ENCODE measurements at places on chromosomes 1 and 21.
A peak's percentile ranks its signal among the peaks of the same experiment; 100 is the strongest.

- DNase-seq, result no peak
Measured at GRCh38 chr1:21633992-21634805, 35.0 kb downstream of the RAP1GAP start.

DNA sequence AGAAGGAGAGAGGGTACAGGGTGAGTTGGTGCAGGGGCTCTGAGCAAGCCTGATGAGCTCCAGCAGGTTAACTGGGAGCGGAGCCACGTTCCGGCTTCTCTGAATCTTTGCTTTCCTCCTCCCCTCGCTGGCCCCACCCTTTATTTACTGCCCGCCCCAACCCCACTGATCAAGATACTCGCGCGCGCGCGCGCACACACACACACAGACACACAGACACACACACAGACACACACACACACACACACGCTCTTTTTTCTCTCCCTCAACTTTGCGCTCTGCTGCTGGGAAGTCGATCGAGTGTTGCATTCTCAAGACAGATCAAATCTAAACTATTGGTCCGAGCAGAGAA lies at the start of gene GRIK1:
Gene GRIK1, minus strand, starts transcription at position 73 of the 352 bp plus-strand sequence.
- no peak for DNase-seq

- no peak for DNase-seq
Measured at GRCh38 chr1:220880726-220881506, 1.7 kb downstream of the HLX start.

GRCh38 chr1:232226197-232226712 lies 403.7 kb downstream of the SIPA1L2 start:
- peak; percentile 8 for DNase-seq

DNA sequence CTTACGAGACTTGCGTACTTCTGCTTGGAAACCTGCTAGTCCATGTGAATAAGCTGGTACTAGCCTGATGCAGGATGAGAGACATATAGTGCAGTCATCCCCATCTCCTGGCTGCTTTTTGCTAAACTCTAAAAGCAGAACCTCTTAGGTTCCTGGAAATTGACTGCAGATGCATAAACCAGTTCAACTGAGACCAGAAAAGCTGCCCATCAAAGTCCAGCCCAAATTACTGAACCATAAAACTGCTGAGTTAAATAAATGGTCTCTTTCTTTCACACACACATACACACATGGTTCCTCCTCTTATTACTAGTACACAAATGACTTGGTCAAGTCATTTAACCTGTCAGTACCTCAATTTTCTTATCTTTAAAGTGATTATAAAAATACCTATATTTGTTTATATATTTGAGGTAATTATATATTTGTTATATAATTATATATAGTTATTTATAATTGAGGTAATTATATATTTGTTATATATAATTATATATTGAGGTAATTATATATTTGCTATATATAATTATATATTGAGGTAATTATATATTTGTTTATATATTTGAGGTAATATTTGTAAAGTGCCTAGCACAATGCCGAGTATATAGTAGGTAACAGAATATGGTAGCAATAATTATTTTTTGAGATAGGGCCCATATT lies 25.2 kb upstream of the RABGAP1L start:
- no peak for DNase-seq

GRCh38 chr1:20358761-20359263 lies 68.1 kb downstream of the VWA5B1 start:
- no peak for DNase-seq

DNA sequence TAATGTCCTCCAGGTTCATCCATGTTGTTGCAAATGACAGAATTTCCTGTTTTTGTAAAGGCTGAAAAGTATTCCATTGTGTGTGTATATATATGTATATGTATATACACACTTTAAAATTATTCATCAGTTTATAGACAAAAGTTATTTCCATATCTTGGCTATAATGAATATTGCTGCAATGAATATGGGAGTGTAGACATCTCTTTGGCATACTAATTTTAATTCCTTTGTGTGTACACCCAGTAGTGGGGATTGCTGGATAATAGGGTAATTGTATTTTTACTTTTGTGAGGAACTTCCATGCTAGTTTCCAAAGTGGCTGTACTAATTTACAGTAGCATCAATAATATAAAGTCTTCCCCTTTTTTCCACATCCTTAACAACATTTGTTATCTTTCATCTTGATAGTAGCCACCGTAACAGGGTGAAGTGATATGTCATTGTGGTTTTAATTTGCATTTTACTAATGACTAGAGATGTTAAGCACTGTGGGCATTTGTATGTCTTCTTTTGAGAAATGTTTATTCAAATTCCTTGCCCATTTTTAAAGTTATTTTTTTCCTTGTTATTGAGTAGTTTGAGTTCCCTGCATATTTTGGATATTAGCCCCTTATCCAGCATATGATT lies 243.0 kb downstream of the PDE4B start:
- DNase-seq, result no peak

DNA sequence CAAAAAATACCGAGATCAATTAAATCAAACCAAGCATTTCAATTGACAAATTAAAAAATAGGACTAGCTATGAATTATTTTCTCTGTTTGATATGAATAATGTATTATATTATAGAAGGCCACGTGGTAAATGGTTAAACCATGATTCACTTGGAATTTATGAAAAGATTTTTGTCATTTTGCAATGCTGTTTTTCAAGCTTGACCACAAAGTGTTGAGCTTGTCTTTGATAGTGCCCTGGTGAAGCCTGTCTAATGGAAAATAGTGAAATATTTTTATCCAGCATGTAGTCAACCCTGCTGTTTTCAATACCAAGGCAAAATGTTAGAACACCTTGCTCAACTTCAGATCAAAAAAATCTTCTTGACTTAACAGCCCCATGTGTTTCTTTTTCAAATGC lies 288.0 kb upstream of the PRMT6 start:
- DNase-seq, result no peak

GRCh38 chr1:30655672-30656071 lies 67.7 kb downstream of the MATN1 start:
- DNase-seq, result no peak

DNA sequence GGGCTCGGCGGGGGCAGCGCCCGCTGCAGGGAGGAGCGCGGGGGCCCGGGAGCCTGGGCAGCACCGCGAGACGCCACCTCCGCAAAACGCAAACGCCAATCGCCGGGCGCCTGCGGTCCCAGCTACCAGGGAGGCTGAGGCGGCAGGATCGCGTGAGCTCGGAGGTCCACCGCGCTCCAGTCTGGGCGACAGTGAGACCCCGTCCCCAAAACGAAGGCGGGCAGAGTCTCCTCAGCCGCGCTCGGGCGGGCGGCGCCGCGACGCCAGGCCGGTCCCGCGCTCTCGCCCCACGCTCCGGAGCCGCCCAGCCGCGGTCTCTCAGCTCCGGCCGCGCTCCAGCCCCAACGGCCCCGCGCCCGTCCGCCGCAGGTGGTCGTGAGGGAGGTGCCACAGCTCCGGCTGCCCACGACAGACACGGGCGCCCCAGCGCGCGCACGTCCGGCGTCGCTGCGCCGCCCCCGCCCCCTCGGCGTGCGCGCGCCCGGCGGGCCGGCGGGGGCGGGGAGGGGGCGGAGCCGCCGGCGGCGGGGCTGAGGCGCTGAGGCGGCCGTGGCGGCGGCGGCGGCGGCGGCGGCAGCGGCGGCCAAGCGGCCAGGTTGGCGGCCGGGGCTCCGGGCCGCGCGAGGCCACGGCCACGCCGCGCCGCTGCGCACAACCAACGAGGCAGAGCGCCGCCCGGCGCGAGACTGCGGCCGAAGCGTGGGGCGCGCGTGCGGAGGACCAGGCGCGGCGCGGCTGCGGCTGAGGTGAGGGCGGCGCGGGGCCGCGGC lies at the start of gene ADARB1:
Gene ADARB1, plus strand, starts transcription at position 533 of the 770 bp plus-strand sequence. CDS start 97,077 bp downstream, outside the sequence.
- DNase-seq, result peak; percentile 39

- DNase-seq, result peak; percentile 62
Measured at GRCh38 chr1:6348511-6349191, 44.9 kb downstream of the ACOT7 start.

GRCh38 chr1:174217787-174218574 lies 58.7 kb downstream of the RABGAP1L start:
- no peak for DNase-seq

DNA sequence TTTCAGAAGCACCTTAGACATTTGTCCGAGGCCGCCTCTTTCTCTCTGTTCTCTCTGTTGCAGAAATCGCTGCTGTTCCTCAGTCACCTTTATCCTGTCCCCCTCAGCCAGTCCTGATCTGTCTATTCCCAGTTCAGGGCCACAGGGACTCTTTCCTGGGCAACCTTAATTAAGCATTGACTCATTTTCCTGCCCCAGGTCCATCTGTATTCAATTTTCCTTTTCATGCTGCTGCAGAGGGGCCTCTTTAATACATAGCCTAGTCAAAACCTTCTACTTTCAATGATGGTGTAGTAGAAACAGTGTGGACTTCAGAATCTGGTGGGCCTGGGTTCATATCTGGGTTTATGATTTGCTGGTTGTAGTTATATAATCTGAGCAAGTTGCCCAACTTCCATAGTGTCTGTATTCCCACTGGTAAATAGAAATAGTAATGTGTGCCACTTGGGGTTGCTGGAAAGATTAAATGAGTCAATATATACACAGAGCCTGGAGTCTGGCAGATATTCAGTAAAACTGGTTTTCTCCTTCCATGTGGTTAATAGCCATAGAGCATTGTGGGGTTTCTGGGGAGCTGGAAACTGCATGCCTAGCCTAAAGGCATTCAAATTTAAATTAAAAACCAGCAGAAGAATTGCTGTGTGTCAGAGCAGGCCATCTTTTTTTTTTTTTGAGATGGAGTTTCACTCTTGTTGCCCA lies 4.5 kb downstream of the TRAF5 start:
- DNase-seq, result no peak

DNA sequence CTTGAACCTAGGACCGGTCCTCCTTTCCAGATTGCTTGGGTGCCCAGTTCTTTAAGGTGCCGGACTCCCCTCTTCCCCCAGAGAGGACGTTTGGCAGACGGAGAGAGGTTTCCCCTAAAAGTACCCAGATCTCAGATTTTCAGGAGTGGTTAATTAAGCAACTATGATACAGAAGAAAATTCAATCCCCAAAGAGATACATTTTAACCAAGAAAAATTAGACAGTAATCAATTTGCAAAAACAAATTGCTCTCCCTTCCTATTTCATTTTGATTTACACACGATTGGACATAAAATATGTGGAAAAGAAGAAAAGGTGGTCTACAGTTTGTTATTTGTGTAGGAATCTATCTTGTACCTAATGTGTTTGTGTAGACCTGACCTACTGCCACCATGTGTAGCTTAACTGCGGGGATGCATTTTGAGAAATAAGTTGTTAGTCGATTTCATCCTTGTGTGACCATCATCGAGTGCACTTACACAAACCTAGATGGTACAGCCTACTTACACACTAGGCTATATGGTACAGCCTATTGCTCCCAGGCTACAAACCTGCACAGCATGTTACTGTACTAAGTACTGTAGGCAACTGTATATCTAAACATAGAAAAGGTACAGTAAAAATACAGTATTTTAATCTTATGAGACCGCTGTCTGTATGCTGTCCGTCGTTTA lies 755 bp downstream of the RPAP2 start:
- no peak for DNase-seq

- no peak for DNase-seq
Measured at GRCh38 chr1:33097762-33098161, 16.8 kb downstream of the AZIN2 start.

DNA sequence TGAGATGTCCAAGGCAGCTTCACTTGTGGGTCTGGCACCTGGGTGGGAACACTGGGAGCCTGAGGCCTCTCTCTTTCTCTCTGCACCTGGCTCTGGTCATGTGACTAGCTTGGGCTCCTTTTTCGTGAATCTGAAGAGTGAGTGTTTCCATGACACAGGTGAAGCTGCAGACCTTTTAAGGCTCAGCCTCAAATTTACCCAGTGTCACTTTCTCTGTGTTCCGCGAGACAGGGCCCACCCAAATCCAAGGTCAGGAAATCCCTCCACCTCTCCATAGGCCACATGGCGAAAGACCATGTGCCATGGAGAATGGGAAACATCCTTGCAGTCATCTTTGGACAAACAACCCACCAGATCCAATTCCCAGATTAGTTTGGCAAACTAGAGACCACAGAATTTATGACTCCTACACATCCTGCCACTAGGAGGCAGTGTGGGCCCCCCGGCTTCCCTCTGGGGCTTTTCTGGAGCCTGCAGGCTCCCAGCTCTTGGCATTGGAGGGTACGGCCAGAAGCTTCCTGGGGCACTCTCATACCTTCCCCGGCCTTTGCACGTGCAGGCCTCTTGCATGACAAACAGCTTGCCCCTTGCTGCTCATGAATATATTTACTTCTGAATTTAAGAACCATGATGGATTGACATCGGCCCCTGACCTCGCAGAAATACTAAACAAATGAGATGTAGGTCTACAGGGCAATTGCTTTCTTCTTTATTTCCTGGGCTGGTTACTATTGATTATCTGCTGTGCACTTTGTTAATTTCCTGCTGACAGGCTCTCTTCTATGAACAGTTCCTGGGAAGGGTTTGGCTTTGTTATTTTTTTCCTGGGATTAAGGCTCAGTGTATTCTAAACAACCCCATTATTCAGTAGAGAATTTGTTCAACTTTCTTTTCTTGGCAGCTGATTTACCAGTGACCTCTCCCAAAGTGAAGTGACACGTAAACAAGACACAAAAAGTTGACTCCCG lies 180.7 kb downstream of the KAZN start:
- DNase-seq, result no peak

DNA sequence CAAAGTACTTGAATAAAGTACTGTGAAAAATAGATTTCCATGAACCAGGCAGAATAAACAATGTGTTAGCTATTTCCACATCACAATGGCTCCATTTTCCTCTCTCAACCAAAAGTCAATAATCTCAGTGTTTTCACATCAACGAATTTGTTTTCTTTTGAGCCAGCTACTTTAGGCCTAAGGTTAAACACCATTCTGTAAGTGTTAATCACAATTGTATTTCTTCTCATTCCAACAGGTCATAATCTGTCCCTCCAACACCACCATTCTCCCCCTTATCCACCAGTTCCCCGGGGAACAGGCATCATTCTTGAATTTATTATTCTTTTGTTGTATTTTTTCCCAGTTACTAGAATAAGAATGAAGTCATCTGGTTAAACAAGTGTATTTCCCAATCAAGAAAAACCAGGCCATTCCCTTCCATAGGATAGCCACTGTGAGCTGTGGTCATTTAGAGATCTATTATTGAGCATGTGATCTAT lies 66.2 kb upstream of the PALMD start:
- DNase-seq, result no peak

- DNase-seq, result no peak
Measured at GRCh38 chr1:48499211-48499735, 27.3 kb upstream of the SPATA6 start.

DNA sequence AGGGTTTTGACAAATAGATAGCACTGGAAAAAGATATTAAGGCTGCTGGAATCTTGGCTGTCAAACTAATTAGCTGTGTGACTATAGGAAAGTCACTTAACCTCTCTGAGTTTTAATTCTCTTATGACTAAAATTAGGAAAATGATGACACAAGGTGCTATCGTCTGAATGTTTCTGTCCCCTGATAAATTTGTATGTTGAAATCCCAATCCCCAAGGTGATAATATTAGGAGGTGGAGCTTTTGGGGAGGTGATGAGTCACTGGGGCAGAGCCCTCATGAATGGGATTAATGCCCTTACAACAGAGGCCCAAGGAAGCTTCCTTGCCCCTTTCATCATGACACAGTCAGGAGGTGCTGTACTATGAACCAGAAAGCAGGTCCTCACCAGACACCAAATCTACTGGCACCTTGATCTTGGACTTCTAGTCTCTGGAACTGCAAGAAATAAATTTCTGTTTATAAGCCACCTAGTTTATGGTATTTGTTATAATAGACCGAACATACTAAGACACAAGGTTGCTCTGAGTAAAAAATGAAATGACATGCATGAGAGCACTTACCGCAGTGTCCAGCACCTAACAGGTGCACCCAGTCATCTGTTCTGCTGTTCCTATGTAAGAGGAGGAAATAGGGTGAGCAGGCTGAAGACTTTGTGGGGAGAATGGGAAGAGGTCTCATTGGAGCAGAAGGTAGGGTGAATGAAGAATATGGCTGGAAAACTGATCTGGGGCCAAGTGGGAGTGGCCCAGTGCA lies 26.3 kb upstream of the DISP1 start:
- no peak for DNase-seq

Measured in T-cell (primary cell).